ENCODE measurements at places on chromosomes 7 and 10. TPM values are rescaled to one million over a fixed set of nuclear protein-coding genes. Genes with fewer than 3 reads are reported as not detected.

- no peaks in the 10 kb centered on the region for H3K27me3 ChIP-seq
- DNase-seq: peak; percentile 79
- peaks cover 51% of the 10 kb centered on the region for H3K36me3 ChIP-seq
- H3K27ac ChIP-seq: peak overlapping the region; percentile 99
Measured at GRCh38 chr7:102426268-102427018, 6.9 kb upstream of the ORAI2 start.

DNA sequence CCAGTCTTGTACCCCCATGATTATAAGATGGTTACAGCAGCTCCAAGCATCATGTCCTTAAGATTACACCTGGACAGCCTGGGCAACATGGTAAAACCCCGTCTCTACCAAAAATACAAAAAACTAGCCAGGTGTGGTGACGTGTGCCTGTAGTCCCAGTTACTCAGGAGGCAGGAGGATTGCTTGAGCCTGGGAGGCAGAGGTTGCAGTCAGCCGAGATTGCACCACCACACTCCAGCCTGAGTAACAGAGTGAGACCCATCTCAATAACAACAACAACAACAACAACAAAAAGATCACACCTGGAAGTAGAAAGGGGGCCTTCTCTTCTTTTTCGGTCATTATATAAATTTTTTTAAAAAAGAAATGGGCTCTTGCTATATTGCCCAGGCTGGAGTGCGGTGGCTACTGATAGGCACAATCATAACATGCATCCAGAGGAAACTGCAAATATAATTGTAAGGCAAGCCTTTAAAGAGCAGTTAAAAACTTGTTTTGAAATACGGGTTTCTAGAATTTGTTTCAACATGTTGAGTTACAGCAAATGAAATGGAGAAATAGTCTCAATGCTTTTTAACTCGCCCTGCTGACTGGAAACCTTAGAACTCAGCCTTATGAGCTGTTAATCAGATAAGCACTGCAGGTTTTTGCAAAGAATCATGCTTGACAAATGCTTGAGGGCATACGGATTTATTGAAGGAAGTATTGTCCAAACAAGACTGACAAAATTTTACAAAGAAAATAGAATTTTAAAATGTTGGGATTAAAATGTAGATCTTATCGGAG lies 4.7 kb upstream of the ENTPD7 start:
- H3K36me3 ChIP-seq: no peaks in the 10 kb centered on the region
- no peak overlapping the region for H3K4me3 ChIP-seq
- peaks cover 26% of the 10 kb centered on the region for H3K27me3 ChIP-seq
- no peak overlapping the region for H3K27ac ChIP-seq

GCK gene
- not detected for total RNA-seq

RPP30 gene
- 48.1 TPM for total RNA-seq

DNA sequence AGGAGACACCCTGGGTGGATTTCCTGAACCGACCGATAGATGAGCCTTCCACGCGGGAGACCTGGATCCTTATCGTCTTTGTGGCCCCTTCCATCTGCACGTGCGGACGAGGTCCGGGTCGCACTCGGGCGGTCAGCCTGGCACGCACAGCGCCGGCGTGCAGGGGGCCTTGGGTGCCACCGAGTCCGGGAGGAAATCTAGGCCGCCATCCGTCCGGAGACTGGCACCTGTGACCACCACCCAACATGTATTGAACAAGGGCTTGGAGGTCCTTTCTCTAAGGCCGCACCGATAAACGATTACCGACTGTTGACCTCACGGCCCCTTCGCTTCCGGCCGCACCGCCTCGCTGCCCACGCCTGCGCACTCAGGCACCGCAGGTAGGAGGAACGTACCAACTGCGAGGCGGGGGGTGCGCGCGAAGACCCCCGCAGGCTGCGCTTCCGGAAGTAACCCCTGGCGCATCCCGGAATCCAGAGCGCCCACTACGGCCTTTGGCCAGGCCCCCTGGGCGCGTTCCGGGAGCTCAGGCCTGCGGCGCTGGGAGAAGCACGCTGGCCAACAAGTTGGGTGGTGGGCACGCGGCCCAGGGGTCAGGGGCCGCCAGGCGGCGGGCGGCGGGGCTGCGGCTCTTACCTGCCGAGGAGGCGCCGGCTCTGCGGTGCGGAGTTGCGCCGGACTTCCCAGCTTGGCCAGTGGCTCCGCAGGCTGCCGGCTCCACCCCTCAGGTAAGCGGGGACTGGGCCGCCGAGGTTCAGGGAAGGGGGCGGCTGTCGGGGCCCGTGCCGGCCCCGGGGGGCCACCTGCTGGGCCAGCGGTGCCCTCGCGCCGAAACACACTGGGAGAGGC lies at the start of the genes ACTR3C and LRRC61:
TSS of gene ACTR3C (minus strand) at position 713 of the 849 bp plus-strand sequence. CDS start 28,249 bp downstream, outside the sequence.
TSS of gene LRRC61 (plus strand) at position 523 of the 849 bp plus-strand sequence. CDS start 13,507 bp downstream, outside the sequence.
- peak within 1 kb of the TSS; percentile 97 for H3K27ac ChIP-seq
- peak within 1 kb of the TSS; percentile 91 for H3K4me3 ChIP-seq

DNA sequence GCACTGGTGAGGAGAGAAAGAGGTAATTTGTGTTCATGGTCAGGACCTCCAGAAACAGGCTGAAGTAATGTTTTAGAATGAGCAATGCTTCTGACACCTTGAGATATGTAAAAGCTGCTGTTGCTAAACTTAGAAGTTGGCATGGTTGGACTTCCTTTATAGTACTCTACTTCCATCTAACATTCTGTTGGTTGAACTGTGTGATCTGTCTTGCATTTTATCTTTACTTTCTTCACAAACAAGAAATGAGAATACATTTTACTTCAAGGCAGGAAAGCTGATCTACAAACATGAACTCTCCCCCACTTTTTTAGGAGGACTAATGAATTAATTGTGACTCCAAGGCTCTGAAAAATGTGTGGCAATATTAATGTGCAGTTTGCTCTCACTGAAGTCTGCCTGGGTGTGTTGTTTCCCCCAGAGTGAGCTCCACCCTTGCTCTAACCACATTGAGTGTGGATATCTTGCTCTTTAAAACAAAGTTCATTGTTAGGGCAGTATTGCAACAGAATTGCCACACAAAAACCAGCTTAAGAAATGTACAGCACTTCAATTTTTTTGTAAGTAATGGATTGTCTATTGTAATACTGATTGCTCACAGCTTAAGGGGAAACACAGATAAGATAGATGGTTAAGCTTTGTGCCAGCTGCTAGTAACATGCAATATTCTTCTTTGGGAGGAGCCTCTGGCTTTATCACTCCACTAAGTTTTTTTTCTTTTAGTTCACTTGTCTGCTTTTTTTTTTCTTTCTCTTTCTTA lies 69.0 kb downstream of the ADD3 start:
- peak overlapping the region; percentile 96 for H3K27ac ChIP-seq
- no peaks in the 10 kb centered on the region for H3K27me3 ChIP-seq
- H3K4me1 ChIP-seq: peaks cover 83% of the 10 kb centered on the region
- peak overlapping the region; percentile 84 for H3K4me3 ChIP-seq
- H3K36me3 ChIP-seq: peaks cover 37% of the 10 kb centered on the region
